ENCODE measurements at places on chromosomes 7 and 10. TPM values are rescaled to one million over a fixed set of nuclear protein-coding genes. Genes with fewer than 3 reads are reported as not detected.

Gene KIAA1549
- total RNA-seq = 0.57 TPM

Gene COX15
- 20.6 TPM for total RNA-seq

Gene HOXA4
- total RNA-seq = 1.5 TPM

DNA sequence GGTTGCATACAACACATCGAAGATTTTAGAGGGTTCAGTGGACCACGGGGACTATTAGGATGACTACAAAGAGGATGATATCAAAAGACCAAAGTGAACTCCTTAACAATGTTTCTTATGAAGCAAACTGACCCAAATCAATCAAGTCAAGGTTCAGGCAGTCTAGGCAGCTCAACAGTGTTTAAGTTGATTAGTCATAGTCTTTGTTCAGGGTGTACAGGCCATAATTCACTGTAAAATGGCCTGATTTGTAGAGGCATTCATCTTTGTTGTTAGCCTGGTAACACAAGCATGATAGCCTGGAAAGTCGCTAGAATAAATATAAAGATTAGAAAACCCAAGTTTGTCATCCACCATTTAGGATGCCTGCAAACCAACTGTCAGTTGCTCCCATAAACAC lies 32.6 kb downstream of the ANTXRL start:
- no peak for DNase-seq

DNA sequence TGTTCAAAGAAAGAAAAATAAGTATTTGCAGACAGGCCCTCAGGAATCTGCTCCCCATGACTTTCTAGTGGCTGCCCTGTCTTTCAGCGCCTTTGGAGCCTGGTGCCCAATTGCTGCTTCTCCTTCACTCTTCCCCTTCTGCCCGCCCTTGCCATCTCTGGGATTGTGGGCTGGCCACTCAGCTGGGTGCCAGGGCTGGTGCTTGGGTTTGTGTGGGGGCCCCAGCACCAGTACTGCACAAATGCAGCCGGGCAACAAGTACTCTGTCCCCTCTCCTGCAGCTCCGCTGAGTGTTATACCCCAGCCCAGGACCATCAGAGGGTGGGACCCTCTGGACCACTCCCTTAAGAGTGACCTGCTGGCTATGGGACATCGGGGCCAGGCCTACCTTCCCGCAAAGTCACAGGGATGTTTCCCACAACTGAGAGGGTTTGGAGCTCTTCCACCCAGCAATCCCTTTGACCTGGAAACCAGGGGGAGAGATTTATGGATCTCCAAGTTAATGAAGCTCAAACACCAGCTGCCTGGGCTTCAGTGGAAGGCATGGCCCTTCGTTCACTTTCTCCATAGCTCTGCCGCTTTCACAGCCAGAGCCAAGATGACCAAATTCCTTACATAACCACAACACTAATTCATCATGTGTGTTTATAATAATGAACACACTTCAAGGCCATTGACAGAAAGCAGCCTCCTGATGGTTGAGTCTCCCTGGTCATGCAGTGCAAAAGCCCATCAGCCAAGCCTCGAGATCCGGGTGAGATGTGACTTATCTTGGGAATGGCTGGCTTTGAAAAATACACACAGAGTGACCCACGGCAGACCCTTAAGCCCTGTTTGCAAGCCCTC lies 313.9 kb upstream of the ZNF32 start:
- DNase-seq = no peak

- no peak for DNase-seq
These were observed 109.8 kb downstream of the HPSE2 start for GRCh38 chr10:99125879-99126278.

- DNase-seq = no peak
These were observed 134.0 kb downstream of the SEMA3E start for GRCh38 chr7:83514977-83515376.

All from MG63 (cell line).